ENCODE measurements at places on chromosomes 13 and 19.
A peak's percentile ranks its signal among the peaks of the same experiment; 100 is the strongest.

GRCh38 chr19:55056827-55057226 lies 6.1 kb downstream of the RDH13 start:
- DNase-seq = no peak

DNA sequence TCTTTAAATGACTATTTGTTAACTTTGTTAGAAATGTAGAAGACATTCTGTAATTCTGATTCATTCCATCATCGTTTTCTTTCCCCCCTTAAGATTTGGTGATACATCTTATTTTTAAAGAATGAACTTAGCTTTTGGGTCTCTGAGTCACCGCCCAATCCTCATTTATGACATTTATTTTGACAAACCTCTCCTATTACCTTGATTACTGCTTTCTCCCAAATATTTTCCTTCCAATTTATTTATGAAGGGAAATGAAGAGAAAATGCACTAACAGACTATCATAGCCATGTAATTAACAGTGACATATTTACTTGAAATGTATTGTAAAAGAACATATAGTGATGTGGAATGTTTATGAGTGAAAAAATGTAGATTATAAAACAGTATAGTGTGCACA lies 241.6 kb downstream of the DCLK1 start:
- no peak for DNase-seq

- DNase-seq = no peak
These were observed 15.3 kb downstream of the FPR3 start for GRCh38 chr19:51810223-51810622.

GRCh38 chr13:72823724-72824123 lies 41.8 kb downstream of the PIBF1 start:
- DNase-seq = no peak

DNA sequence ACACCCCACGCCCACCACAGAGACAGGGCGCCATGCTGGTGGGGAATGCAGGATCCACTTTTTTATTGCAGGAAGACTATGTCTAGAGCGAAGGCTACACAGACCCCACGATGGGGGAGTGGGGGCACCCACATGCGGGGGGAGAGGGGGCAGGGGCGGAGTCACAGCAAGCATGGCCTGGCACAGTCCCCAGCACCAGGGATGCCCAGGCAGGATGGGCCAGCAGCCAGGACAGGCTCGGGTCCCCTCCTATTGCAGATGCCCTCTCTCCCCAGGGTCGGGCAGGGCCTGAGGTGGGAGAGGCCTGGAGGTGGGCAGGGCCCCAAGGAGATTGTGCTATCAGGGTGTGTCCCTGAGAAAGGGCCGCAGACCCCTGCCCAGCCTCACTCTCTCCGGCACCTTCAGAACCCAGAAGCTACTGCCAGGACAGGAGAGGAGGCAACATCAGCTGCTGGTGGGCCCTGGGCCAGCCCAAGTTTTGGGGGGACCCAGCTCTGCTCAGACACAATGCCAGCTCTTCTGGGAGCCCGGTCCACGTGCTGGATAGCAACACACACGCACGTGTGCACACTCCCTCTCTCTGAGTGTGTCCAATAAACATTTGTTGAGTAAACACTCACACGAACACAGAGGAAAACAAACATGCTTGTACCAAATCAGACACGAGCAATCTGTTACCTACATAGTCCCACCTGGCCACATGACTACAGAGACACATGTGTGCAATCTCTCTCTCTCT lies 6.5 kb downstream of the DIRAS1 start:
- no peak for DNase-seq

DNA sequence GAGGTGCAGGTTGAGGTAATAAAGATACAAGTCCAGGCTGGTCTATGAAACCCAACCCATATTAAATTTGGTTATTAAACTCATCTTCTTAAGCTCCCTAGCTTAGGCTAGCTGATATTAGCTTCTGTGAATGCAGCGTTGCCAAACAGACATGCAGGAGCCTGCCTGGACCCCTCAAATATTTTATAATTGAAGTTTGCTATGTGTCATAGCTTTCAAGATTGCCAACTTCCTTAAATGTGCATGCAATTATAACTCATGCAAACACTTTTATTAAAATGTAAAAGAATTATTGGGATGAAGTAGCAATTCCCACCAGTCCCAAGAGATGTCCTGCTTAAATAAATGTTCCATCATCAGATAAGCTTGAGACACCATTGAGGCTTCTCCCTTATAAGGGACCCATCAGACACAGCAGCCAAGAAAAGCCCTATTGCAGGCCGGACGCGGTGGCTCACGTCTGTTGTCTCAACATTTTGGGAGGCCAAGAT lies 51.3 kb downstream of the MBNL2 start:
- DNase-seq = no peak

- no peak for DNase-seq
These were observed 1.7 kb downstream of the GNG7 start for GRCh38 chr19:2700660-2701360.

DNA sequence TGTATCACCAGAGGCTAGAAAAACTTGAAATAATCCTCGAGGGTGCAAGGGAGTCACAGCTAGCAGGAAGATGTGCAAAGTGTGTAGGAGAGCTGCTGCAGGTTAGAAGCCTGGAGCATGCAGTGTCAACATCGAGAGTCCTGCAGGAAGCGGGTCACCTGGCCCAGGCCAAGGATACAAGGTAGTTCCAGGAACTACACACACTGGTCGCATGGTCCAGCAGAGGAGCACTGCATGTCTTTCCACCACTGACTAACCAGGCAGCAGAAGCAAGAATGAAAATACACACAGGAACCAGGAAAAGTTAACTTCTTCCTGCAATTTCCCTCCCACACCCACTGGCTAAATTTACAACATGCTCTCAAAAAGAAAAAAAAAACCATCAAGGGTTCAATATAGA lies 36.0 kb upstream of the MIR17HG start:
- no peak for DNase-seq

- no peak for DNase-seq
These were observed 19.3 kb upstream of the DPP9 start for GRCh38 chr19:4742723-4743646.

DNA sequence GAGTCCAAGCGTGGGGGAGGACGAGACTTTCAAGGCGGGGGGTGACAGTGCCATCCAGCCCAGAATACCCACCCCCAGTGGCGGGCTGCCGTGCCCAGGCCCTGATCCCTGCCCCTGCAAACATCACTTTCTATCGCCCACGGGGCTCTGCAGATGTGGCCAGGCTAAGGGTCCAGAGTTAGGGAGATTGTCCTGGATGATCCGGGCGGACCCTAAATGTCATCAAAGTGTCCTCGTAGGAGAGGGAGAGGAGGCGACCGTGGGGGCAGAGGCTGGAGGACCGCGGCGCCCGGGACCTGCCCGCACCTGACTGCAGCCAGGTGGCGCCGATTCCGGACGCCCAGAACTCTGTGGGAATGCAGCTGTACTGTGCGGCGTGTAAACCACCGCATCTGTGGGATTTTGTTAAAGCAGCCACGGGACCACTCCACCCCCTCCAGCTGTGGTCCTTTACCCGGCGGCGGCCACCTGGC lies 32.4 kb downstream of the GJA3 start:
- no peak for DNase-seq

GRCh38 chr13:110127986-110128511 lies 178.9 kb downstream of the COL4A1 start:
- DNase-seq = no peak

DNA sequence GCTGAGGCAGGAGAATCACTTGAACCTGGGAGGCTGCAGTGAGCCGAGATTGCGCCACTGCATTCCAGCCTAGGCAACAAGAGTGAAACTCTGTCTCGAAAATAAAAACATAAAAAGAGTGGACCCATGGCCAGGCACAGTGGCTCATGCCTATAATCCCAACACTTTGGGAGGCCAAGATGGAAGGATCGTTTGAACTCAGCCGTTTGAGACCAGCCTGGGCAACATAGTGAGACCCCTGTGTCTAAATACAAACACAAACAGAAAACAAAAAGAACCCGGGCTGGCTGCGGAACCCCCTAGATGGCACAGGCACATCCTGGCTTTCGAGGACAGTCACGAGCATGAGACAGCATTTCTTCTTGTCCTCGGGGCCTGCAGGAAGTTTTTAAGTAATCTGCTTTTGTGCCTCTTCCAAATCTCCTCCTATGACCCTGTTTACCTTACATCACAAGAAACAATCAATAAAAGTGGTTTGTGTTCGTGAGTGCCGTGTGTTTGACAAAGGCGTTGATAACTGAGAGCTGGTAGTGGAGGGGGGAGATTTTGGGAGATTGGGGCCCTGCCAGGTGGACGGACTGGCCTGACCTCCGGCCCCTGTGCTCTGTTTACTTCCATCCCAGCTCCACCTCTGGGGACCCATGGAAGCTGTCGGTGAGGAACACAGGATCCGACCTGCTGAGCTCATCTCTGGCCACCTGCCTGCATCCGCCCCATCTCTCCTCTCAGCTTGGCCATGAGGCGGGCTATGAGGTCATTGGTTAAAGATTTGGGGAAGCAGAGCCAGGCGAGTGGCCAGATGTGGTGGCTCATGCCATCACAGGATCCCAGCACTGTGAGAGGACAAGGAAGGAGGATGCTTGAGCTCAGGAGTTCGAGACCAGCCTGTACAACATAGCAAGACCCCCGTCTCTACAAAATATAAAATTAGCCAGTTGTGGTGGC lies 5.9 kb upstream of the GDF15 start:
- DNase-seq = no peak

GRCh38 chr19:58229255-58229639 lies 533 bp downstream of the ZNF544 start:
- no peak for DNase-seq

DNA sequence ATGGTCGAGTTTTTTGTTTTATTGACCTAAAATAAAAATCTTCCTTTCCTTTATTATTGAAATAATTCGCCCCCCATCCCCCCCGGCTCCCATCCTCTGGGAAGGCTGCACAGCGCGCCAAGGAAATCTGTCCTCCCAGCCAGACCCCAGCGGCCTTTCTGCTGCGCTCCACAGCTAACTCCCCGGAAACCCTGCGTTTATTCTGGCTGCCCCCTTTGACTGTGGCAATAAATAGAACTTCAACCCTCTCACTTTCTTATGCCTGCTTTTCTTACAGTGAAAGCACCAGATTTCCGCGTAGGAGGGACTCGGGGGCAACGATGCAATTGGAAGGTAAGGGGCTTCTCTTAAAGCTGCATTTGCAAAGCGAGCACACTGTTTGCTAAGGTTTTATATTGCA lies 9.7 kb upstream of the C19orf12 start:
- no peak for DNase-seq

DNA sequence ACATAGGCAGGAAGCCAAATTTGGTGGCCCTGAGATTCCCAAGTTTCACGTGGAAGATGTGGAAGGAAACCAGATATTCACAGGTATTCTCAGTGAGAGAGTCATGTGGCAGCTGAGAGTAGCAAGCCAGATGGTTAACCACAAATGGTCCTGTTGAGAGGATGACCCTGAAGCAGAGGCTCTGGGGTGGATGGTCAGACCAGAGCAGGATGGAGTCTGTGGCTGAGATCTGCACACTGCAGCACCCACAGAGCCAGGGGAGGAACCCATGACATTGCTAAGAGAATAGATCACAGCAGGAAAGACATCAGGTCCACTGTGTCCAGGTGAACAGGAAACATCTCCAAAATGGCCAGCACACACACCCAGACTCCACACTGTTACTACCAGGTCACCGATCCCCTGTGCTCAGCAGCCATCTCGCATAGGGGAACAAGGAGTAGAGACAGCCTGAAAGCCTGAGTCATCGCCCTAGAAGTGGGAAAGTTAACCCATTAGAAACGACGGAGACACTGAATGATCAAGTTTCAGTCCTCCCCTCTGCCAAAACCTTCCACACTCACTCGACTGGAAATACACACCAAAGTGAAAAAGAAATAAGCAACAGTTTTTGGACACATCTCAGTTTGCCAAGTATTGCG lies 160.0 kb downstream of the RBM26 start:
- DNase-seq = peak; percentile 13

GRCh38 chr19:12872941-12873890 lies 8.0 kb downstream of the DNASE2 start:
- DNase-seq = no peak

DNA sequence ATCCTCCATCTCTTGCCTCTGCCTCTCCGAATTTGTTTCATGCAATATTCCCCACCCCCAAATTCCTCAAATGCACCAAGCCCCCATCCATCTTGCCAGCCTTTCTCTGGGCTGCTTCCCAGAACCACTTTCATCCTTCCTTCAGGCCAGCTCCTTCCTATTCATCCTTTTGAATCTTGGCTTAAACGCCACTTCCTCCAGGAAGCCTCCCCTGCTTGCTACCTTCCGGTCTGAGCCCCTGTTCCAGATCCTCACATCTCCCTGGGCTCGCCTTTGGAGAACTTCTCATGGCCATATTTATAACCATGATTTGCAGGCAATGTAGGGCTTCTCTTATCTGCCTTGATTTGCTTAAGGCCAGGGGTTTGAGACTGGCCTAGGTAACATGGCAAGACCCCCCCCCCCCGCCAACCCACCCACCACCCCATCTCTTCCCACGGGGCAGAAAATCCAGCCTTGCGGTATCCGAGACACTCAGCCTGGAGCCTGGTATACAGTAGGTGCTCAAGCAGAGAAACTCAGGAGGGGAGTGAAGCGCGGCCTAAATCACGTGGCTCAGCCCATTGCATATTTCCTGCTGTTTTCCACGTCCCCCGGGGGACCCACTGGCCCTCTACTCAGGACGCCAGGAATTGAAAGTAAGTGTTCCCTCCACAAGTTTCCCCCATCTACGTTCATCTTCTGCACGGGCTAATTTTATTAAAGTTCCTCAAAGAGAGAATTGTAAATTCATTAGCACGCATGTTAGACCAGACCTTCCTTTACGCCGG lies 151.9 kb downstream of the PTPRS start:
- no peak for DNase-seq

DNA sequence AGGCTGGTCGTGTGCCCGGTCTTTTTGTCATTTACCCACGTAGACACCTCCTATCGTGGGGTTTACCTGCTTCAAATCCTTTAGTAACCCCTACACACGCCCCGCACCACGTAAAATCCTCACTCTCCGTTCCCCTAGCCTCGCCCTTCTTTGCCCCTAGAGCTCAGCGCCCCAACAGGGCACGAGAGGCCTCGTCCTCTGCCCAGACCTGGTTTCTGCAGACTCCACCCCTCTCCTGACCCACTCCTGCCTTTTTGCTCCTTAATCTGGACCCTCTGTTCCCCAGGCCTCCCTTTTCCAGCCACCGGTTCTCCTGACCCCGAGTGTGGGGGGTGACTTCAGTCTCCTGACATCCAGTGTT lies 412 bp downstream of the ZNF528 start:
- no peak for DNase-seq

GRCh38 chr19:37304190-37304883 lies 66.6 kb upstream of the ZNF527 start:
- no peak for DNase-seq

GRCh38 chr19:15104003-15104402 lies 3.2 kb upstream of the SYDE1 start:
- no peak for DNase-seq

Data from renal cortex interstitium (tissue), 15 donors.